Hypothalamus (tissue), 51 donors: ENCODE measurements at places on chromosomes 4 and X.

- no peak for DNase-seq
Observed at GRCh38 chr4:33067221-33067620, 2347.1 kb downstream of the PCDH7 start.

DNA sequence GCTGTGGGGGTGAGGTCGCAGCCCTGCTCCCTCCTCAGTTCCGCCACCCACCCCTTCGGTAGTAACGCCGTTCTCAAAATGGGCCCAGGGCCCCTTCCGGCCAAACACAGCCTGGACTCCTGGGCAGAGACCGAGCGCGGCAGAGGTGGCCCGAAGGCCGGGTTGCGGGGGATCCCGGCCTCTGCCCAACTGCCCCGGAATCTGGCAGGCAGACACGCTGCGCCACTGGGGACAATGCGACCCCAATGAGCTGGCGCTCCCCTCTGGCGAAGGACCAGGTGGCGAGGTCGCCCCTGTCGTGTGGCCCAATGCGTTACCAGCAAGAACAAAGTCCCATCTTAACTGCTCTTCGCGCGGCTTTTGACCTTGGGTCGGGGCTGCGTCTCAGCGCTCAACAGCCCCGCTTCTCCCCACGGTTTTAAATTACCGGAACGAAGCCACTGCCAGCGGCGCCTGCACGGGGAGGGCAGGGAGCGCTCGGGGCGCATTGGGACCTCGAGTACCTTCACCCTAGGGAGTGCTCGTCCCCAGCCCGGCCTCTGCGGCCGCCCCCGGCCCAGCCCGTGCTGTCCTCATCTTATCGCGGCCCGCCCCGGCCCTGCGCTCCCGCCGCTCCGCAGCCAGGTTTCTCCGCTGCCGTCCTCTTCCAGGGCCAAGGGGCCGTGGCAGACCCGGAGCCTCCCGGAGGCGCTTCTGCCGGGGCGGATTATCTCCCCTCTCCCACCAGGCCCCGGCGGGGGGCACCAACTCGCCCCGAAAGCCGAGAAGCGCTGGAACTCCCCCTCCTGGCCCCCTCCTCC is 22.2 kb upstream of the HMX1 start:
- no peak for DNase-seq

- DNase-seq = no peak
Observed at GRCh38 chr4:69838977-69839376, 21.0 kb downstream of the SULT1E1 start.

DNA sequence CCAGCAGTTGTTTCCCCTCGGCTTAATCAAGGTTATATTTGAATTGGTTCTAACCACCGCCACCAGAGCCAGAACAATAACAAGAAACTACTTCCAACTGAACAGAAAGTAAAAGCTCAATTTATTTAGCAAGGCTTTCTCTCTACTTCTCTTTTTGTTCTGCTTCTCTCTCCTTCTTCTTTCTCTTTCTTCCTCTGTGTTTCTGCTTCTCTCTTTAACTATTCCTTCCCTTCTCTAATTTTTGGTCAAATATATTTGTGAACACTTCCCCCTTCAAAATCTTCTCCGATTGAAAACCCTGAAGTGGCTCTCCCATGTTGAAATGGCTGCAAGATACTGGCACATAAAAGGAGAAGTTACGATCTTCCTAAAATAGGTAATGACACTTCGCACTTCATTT is 1195.9 kb upstream of the PRKX start:
- DNase-seq = no peak

- no peak for DNase-seq
Observed at GRCh38 chrX:103061486-103061885, 2.5 kb downstream of the BEX1 start.

DNA sequence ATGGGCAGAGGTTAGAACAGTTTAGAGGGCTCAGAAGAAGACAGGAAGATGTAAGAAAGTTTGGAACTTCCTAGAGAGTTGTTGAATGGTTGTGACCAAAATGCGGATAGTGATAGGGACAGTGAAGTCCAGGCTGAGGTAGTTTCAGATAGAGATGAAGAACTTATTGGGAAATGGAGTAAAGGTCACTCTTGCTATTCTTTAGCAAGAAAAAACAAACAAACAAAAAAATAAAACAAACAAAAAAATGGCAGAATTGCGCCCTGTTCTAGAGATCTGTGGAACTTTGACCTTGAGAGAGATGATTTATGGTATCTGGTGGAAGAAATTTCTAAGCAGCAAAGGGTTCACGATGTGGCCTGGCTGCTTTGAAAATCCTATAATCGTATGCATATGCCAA is 185.1 kb upstream of the SFRP2 start:
- no peak for DNase-seq

GRCh38 chr4:112726041-112726440 is 89.1 kb downstream of the LARP7 start:
- DNase-seq = no peak

- DNase-seq = no peak
Observed at GRCh38 chr4:156665780-156666366, 305.7 kb downstream of the PDGFC start.

DNA sequence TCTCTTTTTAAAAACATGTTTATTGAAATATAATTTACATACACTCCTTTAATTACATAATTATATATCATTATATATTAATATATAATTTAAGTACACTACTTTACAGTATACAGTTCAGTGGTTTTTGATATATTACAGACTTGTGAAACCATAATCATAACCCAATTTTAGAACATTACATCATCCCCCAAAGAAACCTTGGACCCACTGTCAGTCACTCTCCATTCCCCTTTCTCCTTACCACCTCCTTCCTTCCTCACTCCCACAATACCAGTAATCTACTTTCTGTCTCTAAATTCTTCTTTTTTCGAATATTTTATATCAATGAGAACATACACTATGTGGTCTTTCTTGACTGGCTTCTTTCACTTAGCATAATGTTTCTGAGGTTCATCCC is 17.9 kb upstream of the EXOSC9 start:
- no peak for DNase-seq

DNA sequence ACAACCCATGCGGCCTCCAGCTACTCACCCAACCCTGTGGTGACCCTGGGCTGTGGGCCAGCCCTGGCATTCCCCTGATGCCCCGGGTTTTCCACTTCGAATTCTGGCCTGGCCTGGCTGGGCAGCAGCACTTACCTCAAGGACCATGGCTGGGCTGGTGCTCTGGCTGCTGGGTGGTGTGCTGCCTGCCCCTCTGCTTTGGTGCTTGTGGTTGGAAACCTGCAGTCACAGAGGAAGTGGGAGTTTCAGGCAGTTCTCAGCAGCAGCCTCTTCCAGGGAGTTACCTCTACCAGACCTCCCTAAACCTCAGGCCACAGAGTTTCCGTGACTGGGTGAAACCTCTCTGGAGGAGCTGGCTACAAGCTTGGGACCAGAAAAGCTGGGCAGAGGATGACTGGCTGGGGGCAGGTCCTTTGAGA is at the start of gene CXCR3:
Gene CXCR3 (minus strand): TSS at position 209 of the 419 bp plus-strand sequence. CDS start 62 bp downstream, at position 147.
- no peak for DNase-seq

DNA sequence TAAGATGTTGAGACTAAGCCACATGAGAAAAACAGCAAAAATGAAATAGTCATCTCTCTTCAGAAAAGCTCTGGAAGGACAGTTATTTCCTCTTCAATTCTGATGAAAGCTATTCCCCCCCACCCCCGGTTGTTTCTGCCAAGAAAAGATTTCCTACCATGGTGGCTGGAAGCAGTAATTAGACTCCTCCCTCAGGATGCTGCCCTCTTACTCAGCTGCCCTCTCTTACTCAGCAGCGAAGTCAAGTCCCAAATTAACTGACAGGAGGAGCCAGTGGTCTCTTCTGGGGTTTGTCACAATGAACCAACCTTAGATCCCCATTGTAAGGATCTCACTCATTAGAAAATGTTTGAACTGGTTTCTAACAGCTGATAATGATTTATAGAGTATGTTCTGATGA is 38.0 kb downstream of the GPM6B start:
- no peak for DNase-seq

DNA sequence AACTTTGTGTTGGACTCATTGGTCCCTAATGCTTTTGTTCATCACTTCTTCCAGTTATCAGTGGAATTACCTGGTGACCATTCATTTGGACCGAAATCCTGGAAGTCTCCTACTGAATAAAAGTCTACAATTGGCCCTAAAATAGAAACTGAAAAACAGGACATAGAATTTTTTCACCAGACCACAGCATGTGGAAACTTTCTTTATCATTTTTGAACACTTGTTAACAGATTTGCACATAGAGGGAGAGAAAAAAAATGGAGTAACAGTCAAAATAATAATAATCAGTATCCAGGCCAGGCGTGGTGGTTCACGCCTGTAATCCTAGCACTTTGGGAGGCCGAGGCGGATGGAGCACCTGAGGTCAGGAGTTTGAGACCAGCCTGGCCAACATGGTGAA is 7.1 kb downstream of the EPGN start:
- DNase-seq = no peak

GRCh38 chrX:55907968-55908607 is 190.5 kb downstream of the RRAGB start:
- DNase-seq = peak; percentile 1

- DNase-seq = no peak
Observed at GRCh38 chr4:71338846-71339593, at the start of gene SLC4A4. TSS of gene SLC4A4 (plus strand) at chr4:71339020.

GRCh38 chrX:142671036-142671435 is 354.7 kb upstream of the SPANXN4 start:
- DNase-seq = no peak

- DNase-seq = no peak
Observed at GRCh38 chrX:10045327-10046000, 78.3 kb downstream of the CLDN34 start.

- no peak for DNase-seq
Observed at GRCh38 chr4:21649391-21650090, 299.0 kb downstream of the KCNIP4 start.

- no peak for DNase-seq
Observed at GRCh38 chr4:74018116-74018515, 19.6 kb upstream of the CXCL5 start.
